Activated T-cell treated with anti-CD3 and anti-CD28 coated beads, Interleukin-2, amount 50 U/mL, for 72 hours (primary cell): ENCODE measurements at places on chromosomes 7 and 10. TPM values are rescaled to one million over a fixed set of nuclear protein-coding genes. Genes with fewer than 3 reads are reported as not detected.
A peak's percentile ranks its signal among the peaks of the same experiment; 100 is the strongest.

DNA sequence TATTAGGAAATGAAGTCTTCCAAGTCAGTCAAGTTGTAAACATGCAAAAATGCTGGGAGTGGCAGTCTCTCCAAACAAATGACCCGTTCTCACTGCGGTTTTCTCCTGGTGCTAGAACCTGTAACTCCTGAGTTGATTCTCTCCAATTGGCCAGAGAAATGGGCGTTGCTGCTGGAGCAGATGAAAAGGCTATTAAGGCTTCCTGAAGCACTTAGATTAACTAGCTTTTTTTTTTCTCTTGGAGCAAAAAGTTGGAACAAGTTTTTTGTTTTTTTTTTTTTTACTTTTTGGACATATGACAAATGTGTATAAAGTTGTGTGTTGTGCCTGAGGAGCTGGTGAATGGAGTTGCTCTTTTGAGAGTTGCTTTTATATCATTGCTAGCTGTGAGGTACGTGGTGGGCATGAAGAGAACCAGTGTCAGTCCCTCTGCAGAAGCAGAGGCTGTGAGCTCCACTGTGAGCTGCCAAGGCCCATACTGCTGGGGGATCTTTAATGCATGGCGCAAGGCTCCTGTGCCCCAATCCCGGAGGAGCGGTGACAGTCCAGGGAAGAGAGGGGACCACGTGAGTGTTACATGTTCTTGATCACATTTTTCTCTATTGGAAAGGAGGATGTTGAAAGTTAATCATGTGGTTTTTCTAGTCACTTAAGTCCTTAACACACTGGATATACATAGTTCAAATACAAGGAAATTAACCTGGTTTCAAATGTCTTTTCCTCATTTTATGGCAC lies 393.6 kb upstream of the GALNT17 start:
- no peak for DNase-seq

DNA sequence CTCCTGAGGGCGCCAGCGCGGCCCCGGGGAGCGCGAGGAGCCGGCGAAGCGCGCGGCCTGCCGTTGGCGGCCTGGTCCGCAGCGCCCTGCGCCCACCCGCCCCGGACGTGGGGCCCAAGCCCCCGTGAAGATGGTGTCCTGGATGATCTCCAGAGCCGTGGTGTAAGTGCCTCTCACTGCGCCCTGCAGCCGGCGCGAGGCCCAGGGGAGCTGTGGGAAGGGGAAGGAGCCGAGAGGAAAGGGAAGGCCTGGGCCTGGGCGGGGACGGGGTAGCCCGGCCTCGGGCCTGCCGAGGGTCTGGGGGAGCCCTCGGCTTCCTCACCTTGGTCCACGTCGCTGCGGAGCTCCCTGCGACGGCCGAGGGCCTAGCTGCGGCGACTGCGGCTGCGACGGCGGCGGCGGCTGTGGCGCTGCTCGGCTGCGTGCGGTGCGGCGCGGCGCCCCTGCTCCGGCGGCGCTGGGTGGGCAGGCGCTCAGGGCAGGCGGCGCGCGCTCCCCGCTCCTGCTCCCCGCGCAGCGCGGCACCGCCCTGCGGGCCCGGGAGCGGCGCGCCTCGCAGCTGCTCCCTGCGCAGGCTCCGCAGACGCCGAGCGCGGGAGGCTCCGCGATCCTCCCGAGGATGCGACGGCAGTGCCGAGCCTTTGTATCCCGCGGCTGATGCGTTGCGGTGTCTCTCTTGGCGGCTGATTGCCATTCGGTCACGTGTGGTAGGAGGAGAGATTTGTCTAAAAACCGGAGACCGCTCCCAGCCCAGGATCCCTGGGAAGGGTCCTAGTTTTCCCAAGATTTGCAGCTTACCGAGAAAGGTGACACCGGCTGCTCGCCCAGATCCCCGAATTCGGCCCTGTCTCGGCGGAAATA lies 445 bp downstream of the REEP3 start:
- peak; percentile 62 for DNase-seq

- DNase-seq = no peak
Measured at GRCh38 chr10:34702093-34702937, 112.8 kb downstream of the PARD3 start.

DNA sequence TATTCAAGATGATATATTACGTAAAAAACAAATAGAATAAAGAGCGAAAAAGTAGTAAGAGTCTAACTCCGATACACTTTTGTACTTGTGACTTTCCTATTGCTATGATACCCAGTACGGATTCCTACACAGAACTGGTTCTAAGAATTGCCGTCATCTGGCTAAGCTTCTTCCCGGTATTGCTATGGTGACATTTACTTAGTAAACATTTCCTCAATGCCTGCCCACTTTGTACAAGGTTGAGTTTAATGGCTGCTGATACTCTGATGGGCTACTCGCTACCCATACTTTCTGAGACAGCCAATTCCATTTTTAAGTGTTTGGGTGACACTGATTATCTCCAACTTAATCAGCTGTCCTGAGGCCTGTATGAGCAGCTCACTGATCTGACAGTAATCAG lies 55.6 kb downstream of the OSBPL3 start:
- no peak for DNase-seq

DNA sequence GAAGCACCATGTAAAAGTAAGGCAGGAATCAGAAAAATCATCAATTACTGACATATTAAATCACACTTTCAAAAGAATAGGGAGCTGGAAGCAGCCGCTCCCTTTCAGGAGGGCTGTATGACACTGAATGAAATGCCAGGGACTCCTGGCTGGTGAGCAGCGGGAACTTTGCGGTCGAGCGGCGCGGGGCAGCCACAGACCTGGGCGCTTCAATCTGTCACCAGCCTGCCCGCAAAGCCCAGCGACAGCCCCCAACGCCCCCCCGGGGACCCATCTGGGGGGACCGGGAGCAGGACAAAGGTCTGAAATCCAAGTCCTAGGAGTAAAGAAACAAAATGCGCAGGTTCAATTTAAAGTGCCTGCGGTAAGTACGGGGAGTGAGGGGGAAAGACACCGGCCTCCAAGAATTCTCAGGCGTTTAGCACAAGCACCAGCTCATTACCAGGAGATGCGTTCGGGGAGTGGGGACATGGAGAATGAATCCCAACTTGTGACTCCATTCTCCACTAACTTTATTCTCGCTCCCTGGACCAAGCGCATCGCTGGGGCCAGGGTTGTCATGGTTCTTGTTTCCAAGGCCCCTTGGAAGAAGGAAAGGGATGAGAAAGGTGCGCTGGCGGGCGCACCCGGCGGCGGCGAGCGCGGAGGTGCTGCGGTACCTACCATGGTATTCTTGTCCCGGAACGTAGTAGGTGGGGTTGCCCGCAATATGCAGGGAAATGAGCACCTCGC lies 824 bp downstream of the RELN start:
- DNase-seq = no peak

DNA sequence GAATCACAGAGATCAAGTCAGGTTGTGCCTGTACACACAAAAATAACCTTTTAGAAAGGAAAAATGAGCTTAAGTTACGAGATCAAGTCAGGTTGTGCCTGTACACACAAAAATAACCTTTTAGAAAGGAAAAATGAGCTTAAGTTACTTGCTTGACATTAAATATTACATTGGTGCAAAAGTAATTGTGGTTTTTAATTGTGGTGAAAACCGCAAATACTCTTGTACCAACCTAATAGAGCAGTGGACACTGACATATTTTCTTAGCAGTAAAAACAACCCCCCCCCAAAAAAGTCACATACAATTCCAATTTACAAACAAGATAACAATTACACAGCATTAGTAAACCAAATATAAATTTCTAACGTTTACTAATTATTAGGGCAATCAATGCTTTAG lies 595.6 kb downstream of the GRM8 start:
- no peak for DNase-seq

DNA sequence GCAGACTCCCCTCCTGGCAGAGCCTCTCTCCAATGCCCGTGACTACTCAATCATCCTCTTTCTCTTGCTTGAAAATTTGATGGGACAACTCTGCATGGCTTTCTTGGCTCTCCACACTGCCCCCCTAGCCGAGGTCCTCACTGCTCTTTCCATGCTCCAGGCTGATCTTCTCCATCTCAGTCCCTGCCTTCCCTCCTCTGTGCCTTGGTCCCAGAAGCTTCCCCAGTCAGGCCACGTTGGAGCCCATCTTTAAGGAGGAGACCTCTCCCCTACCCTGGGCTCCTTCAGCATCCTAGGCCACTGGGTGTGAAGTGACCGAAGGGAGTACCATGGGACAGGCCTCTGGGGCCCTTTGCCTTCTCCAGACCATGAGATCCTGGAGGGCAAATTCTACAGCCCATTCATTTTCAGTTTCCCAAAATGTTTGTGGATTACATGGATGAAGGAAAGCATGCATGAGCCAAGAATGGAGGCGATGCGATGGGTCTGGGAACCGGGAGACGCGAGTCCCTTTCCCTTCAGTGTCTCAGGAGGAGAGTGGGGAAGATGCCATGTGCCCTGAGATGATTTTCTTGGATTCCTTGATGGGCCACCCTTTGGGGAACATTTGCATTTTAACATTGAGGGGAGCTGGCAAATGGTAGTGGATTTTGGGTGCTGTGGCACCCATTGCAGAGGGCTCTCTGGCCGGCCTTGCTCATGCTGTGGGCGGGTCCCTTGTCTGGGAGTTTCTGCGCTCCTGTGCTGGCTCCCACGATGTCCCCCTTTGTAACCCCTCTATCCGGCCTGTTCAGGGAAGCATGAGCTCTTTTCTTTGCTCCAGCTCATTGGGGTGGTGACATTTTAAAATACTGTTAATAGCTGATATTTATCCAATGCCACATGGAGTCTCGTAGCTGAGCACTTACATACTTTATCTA lies 376.6 kb downstream of the RPS24 start:
- no peak for DNase-seq

Gene LMOD2
- total RNA-seq = not detected

Gene NUTM2E
- not detected for total RNA-seq

Gene SLC18A3
- not detected for total RNA-seq

Gene MEIG1
- not detected for total RNA-seq
